ENCODE measurements at places on chromosomes 7 and 10.

DNA sequence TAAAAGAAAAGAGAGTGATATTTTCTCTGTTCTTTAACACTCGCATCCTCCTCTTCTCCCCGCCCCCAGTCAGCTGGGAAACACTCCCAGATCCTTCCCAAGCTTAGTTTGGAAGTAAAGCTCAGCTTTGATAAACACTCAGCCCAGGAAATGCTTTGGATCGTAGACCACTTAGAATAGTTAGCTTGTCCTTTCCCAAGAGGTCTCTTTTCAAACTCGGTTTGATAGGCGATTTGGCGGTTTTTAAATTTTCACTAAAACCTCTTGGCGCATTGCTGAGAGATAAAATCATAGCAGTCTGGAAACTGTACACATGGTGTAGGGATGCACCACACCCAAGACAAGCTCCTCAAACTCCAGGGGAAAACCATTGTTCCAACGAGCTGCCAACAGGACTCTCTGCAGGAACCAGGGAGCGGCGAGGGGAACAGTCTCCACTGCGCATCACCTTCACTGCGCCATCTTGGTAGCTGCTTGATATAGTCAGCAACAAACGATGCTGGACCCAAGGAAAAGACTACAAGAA lies 22.3 kb downstream of the SMURF1 start:
- DNase-seq: no peak

DNA sequence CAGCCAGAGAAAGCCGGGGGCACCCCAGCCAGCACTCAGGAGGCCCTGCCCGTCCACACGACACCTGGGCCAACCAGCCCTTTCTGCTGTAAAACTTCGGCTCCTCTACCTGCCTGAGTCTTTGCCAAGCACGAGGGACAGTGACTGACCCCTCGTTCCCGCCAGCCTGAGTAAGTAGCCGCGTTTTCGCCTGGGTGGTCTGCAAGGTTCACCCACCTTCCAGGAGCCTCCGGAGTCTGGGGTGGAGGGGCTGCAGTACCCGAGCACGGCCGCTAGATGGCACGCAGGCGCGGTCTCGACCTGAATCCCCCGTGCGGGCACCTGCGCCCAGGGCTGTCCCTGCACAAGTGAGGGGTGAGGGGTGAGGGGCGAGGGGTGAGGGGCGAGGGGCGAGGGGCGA lies 192.7 kb downstream of the PTPRN2 start:
- DNase-seq: no peak

- DNase-seq: no peak
Measured at GRCh38 chr7:101816595-101817470, 593 bp upstream of the CUX1 start.

DNA sequence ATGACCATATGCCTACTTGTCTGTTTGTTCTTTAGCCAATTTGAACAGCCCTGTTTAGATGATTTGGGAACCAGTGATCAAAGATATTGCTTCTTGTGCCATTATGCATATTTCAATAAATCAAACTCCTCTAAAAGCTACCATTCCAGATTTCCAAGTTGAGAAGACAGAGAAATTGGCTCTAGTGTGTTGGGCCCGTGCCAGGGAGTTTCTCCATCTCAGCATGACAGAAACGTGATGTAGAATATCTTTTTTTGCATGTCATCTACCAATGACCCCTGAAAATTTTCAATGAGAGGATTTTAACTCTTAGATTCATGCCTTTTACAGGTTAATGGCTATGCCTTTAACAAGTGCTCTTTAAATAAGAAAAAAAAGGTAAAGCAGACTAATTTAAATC lies 50.7 kb upstream of the CABCOCO1 start:
- no peak for DNase-seq

DNA sequence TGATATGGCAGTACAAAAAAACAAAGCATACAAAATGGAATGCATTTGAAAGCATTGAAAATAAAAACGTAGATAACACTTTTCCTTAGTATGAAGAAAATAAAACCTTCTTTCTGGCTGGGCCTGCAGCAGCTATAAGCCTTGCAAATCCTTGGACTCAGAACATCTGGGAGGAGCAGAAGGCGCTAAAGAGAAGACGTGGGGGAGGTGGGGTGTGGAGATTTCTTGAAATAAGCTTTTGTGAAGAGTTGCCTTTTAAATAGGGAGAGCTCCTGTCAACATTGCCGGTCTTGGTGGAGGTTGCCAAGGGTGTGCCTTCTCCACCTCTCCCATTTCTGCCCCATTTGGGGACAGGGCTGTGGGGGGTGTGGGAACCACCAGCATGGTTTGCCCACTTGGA lies 128.7 kb downstream of the TMEM178B start:
- no peak for DNase-seq

GRCh38 chr10:4033341-4033896 lies 248.4 kb upstream of the KLF6 start:
- no peak for DNase-seq

- DNase-seq: no peak
Measured at GRCh38 chr10:62095181-62096122, 173.2 kb downstream of the RTKN2 start.

GRCh38 chr7:79176859-79177477 lies 276.5 kb downstream of the MAGI2 start:
- DNase-seq: no peak

- DNase-seq: peak; percentile 74
Measured at GRCh38 chr10:47016564-47016963, 105.3 kb downstream of the PTPN20 start.

GRCh38 chr10:68721673-68722335 lies 765 bp downstream of the CCAR1 start:
- peak; percentile 79 for DNase-seq

DNA sequence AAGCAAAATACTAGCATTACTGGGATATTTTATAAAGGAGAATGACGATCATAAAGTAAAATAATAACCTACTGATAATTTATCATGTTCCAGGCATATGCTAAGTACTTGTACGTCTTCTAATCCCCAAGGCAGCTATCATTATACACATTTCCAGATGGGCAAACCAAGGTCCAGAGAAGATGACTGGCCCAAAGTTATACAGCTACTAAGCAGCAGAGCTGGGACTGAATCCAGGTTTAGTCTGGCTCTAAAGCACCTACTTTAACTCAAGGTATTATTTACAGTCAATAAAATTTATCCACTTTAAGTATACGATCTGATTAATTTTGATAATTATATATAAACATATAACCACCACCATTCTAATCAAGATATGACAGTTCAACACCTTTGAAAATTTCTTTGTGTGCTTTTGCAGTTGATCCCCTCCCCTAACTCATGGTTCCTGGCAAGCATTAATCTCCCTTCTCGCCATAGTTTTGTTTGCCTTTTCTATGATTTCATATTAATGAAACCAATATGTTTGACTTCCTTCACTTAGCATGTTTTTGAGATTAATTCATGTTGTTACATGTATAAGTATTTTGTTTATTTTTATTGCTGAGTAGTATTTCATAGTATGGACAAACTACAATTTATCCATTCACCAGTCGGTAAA lies 126.7 kb downstream of the CPEB3 start:
- no peak for DNase-seq

GRCh38 chr7:137998250-137998649 lies 3.6 kb downstream of the CREB3L2 start:
- DNase-seq: no peak

- DNase-seq: no peak
Measured at GRCh38 chr7:110507832-110508231, 583.1 kb upstream of the LRRN3 start.

GRCh38 chr7:73988197-73988596 lies 39.8 kb upstream of the ELN start:
- no peak for DNase-seq

GRCh38 chr7:36185756-36186155 lies 32.7 kb downstream of the EEPD1 start:
- DNase-seq: no peak

DNA sequence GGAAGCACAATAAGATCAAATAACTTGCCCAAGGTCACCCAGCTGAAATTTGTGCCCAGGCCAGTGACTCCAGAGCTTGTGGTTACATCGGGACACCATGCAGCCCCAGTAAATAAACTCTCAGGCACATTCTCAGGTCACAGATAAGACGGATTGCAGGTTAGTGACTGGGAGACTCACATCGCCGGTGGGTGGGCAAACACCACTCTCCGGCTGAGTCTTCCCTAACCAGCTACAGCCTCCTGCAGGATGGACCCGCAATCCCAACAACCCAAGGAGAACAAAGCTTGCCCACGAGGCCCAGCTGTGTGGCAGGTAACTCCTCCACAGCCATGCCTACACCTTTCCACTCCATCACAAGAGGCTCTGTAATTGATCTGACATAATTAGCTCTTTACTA lies 81.7 kb upstream of the EFCAB10 start:
- DNase-seq: no peak

DNA sequence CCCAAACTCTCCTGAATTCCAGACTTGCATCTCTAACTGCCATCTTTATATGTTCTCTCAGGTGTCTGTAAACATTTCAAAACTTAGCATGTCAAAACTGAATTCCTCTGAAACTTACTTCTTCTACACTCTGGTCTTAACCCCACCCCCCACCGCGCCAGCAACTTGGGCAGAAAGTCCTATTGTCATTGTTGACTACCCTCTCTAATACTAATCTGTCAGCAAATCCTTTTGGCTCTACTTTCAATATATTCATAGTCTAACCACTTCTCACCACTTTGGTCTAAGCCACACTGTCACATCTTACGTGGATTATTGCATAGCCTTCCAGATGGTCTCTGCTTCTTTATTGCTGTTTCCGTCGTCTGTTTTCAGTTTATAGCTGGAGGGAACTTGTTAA lies 86.6 kb downstream of the AHCYL2 start:
- no peak for DNase-seq

DNA sequence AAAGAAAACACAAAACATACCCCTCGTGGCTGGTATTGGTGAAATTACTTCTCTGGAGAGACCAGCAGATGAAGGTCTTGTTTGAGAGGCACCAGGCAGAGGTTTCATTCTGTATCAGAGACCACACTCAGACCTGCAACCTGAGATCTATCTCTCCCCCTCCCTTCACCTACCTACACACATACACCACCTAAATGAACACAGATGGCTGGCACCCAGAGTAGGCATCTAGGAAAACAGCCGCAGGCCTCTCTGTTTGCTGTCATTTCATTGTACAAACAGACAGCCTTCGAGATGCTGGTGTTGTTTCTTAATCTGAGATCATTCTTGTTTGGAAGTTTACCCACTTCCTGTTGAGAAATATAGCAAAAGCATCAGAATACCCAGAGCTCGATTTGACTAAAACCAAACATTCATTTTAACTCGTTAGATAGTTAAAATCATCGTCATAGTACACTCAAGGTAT lies 173.9 kb upstream of the SLC25A13 start:
- no peak for DNase-seq

DNA sequence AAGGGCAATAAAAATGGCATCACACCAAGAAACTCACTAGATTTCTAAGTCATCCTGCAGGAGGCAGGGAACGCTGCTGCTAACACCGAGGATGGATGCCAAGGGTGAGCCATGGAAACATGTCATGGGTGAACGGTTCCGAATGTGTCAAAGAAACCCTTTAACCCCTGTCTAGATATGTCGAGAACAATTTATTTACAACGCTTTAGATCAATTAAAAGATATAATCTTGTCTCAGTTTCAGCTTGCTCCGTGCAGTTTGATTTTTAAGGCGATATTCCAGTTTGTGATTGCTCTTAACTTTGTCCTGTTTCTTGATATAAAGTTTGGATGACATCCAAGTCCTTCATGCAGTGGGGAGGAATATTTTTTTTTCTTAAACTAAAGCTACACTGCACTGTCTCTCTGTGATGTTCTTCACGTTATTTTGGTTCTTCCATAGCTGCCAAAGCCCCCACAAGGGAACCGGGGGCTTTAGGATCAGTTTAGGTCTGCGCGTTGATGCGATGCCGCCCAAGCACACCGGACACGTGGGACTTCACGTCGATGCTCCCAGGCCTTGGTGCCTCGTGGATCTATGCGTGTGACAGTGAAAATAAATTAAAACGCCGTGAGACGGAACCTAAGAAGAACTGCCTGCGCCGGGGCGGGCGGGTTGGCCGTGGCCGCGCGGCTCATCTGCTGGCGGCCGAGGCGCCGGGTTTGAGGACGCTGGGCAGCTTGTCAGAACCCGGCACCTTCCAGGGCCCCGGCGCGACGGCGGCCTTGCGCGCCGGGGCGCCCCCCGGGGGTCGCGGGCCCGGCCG lies 220.3 kb downstream of the PHTF2 start:
- no peak for DNase-seq

DNA sequence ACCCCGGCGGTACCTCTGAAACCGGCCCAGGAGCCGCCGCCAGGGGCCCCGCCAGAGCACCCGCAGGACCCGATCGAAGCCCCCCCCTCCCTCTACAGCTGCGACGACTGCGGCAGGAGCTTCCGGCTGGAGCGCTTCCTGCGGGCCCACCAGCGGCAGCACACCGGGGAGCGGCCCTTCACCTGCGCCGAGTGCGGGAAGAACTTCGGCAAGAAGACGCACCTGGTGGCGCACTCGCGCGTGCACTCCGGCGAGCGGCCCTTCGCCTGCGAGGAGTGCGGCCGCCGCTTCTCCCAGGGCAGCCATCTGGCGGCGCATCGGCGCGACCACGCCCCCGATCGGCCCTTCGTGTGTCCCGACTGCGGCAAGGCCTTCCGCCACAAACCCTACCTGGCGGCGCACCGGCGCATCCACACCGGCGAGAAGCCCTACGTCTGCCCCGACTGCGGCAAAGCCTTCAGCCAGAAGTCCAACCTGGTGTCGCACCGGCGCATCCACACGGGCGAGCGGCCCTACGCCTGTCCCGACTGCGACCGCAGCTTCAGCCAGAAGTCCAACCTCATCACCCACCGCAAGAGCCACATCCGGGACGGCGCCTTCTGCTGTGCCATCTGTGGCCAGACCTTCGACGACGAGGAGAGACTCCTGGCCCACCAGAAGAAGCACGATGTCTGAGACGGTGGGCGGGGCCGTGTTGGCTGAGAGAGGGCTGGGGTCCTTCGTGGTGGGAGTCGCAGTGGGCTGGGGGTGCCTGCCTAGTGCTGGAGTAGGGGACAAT lies 3.8 kb downstream of the REPIN1 start:
- DNase-seq: no peak

- no peak for DNase-seq
Measured at GRCh38 chr10:44756216-44756615, 154.9 kb upstream of the TMEM72 start.

- DNase-seq: no peak
Measured at GRCh38 chr7:121286742-121287734, 41.8 kb upstream of the WNT16 start.

GRCh38 chr10:1107004-1107403 lies 50.8 kb downstream of the WDR37 start:
- no peak for DNase-seq

GRCh38 chr10:123284022-123284421 lies 129.8 kb downstream of the BUB3 start:
- DNase-seq: no peak

DNA sequence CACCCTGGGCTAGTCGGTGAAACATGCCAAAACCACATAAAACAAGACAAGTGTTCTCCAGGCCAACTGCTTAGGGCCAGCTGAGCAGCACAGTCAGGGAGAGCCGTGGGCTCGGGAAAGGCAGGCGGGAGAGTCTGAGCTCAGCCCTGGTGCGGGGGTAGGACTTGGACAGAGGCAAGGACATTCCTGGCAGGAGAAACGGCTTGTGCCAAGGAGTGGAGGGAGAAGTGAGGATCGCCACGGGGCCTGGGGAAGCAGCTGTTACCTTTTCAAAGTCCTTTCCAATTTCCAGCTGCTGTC lies 4.2 kb downstream of the ELN start:
- no peak for DNase-seq

- DNase-seq: no peak
Measured at GRCh38 chr10:80697926-80698325, 160.2 kb downstream of the SH2D4B start.
